ENCODE measurements at places on chromosomes 5 and 9.

DNA sequence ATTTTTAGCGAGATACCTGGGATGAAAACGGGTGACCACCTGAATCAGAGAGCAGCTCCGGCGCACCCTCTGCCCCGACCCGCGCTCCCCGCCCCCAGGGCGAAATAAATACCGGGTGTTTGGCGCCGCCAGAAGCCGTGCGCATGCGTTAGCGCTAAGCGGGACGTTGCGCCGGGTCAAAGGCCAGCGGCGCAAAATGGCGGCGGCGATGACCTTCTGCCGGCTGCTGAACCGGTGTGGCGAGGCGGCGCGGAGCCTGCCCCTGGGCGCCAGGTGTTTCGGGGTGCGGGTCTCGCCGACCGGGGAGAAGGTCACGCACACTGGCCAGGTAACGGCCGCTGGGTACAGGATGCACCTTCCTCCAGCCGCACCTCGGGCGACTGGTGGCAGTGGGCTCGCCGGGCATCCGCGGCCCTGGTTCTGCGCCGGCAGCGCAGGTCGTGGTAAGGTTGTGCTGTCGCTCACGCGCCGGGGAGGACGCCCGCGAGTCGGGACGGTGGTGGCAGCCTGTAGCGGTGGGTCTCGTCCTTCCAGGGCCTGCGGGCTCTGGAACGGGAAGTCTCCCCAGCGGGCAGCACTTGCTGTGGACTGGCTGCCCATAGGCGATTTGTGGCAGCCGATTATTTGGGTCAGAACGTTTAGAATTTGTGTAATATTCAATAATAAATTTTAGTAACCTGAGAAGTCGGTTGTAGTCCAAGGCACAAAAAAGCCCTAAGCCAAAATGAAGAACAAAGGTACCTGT, at the start of gene NDUFS6:
NDUFS6 (plus strand) TSS at position 186 of the 745 bp plus-strand sequence; CDS start at position 197, 11 bp downstream.
- DNase-seq, result peak; percentile 77

- no peak for DNase-seq
Measured at GRCh38 chr5:2803751-2804150, 52.3 kb upstream of the IRX2 start.

DNA sequence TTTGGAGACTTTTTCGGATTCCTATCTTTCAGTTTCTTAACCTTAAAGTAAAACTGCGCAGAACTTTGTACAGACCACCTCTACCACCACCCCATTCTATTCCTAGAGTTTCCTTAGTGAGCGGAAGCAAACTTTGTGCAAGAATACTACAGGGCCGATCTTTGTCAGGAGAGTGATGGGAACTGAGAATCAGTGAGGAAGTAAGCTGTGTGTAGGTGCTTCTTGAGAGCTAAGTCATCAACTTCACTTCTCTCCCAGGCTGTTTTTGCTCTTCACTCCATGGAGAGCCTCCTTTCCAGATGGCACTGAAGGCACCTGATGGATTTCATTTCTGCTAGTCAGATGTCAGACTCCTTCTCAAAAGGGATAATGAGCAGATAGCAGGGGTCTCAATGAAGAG, 127.3 kb downstream of the SPATA31D1 start:
- no peak for DNase-seq

DNA sequence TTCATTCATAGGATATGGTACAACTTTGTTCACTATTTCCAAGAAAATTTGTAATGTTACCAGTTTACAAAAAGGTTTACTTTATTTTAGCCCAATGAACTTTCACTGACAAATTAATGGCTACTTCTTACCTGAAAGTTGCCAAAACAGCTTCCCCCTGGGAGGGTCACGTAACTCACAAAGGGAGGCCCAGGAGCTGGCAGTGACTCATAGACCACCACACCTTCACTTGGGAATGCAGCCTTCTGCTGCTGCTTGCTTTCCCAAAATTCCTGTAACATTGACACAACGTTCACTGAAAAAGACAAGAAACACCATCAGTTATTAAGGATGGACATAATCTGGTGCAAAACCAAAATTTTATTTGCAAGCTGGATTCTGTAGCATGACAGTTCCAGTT, 18.1 kb downstream of the LIX1 start:
- no peak for DNase-seq

GRCh38 chr9:32500768-32501167, 25.2 kb downstream of the RIGI start:
- DNase-seq, result no peak

- no peak for DNase-seq
Measured at GRCh38 chr9:78786794-78787193, 489.9 kb downstream of the PSAT1 start.

GRCh38 chr5:155418960-155419579, 405.5 kb downstream of the KIF4B start:
- DNase-seq, result no peak

- DNase-seq, result no peak
Measured at GRCh38 chr5:142857405-142857804, 87.2 kb downstream of the ARHGAP26 start.

DNA sequence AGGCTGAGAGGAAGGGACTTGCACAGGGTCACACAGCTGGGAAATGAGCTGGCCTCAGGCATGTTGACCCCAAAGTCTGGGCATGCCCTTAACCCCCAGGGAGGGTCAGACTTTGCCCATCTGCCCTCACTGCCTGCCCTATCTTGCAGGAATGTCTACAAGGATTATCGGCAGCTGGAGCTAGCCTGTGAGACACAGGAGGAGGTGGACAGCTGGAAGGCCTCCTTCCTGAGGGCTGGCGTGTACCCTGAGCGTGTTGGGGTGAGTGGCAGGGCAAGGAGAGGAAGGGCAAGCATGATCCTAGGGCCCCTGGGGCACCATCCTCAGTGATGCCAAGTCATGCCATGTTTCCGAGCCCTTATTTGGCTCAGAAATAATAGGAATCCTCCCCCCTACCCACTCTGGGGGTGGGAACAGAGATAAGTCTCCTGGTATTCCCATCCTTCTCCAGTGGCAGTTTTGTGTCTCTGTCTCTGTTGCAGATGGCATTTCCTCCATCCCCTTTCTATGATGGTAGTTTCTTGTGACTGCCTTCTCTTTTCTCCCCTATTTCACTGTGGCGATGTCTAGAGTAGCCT, 28.5 kb downstream of the GOLGA2 start:
- no peak for DNase-seq

- no peak for DNase-seq
Measured at GRCh38 chr5:39158127-39158593, 61.2 kb downstream of the FYB1 start.

DNA sequence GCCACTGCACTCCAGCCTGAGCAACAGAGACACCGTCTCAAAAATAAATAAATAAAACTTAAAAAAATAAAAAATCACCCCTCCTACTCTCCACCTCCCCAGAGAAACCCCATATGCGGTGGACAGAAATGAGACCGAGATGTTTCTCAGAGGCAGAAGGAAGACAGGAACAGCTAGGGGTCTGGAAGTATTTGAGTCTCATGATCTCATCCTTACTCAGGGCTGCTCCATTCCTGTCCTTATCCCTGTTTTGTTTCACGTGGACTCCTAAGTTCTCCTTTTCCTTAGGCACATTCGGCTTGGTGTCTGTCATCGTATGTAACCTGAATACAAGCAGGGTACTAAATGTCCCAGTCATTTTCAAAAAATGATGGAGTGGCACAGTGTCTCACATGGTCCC, 76.1 kb downstream of the C9orf50 start:
- DNase-seq, result no peak

GRCh38 chr5:157816682-157817386, 42.1 kb downstream of the CLINT1 start:
- DNase-seq, result no peak

DNA sequence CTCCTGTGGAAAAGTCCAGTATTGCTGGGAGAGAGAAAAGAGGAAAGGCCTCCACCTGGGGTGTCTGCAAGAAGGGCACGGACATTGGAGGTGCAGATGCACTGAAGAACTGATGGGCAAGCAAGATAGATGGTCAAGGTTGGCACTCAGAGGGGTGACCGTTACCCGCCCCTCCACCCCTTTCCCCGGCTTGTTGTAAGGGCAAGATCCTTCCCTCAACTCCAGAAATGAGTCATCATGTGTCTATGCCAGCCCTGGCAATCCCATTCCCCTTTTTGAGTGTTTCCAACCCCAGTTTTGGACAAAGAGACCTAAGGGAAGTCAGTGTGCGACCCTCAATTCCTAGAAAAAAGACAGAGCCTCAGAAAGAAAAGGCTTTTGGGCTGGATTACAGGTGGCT, 34.9 kb upstream of the ATP6V1G1 start:
- DNase-seq, result no peak

DNA sequence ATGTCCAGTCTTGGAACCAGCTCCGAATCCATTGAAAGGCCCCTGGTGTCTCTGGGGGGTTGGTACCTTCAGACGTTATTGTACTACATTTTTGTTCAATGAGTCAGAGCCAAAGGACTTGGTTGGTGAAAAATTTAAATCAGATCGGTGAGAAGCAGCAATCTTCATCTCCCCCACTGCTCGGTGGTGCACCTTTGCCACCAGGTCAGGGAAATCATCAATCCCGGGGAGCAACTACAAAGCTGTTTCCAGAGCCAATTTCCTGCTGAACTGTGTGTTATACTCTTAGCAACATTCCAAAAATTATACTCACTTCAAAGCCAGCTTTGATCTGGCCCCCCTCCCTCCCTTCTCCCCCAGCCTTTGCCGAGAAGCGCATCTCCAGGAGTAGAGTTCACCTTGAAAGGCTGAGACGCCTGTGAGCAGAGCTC, 375.2 kb upstream of the WWC1 start:
- DNase-seq, result no peak

DNA sequence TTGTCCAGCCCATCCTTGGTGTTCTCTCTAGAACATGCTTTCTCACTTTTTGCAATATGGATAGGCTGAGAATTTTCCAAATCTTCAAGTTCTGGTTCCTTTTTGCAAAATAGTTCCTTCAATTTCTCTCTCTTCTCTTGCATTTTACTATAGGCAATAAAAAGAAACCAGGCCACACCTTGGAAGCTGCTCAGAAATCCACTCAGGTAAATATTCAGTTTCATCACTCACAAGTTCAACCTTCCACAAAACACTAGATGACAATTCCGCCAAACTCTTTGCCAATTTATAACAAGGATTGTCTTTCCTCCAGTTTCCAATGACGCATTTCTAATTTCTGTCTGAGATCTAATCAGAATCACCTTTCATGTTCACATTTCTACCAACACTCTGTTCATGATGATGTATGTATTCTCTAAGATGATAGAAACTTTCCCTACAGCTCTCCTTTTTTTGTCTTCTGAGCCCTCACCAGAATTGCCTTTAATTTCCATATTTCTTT, 204.2 kb upstream of the PIK3R1 start:
- DNase-seq, result no peak

DNA sequence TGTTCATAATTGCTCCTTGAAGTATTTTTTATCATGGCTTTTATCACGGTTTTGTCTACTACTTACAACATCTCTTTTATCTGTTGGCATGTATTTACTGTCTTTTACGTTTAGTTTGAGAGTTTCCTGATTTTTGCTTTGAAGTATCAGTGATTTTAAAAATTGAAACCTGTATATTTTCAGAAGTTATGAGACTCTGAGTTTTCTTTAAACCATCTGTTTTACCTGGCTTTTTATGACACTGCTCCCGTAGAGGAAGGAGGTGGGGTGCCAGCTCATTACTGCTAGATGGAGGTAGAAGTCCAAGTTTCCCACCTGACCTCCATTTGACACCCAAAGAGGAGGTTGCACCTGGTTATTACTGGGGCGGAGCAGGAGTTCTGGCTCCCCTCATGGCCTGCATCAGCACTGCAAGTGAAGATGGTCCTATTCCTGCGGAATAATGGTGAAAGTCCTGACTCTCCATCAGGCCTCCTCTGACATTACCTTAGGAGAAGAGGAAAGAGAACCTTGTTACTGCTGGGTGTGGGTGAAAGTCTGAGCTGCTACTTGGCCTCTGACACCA, 10.0 kb upstream of the ZNF131 start:
- peak; percentile 14 for DNase-seq

DNA sequence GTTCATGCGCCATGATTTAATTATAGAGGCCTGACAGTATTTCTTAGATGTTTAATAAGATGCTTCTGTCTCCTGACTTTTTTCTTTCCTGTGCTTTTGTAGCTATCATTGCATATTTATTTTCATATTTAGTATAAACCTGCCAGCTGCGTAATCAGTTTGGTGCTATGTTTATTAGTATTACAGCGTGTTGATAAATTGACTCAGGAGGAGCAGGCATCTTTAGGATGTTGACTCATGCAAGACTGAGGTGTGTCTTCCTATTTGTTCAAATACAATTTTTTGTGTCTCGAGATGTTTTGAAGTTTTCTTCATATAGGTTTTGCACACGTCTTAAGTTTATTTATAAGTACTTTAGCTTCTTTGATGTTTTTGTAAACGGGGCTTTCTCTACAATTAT, 35.9 kb upstream of the EXOC3 start:
- DNase-seq, result no peak

DNA sequence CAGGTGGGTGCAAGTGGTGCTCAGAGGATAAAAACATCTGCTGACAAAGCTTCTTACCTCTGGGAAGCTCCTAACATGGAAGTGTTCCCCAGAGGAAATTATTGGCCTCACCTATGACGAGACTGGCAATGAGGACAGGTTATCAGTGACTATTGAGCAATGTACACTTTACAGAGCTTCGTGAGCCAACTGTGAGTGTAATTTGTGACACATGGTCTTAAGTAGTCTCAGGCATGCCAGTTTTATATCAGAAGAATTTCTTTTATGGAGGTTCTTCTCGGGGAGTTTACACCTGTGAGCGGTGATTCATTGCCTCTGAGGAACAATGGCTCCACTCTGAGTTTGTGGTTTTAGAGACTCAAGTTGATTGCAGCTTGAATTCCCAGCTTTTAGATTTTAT, 11.3 kb downstream of the ANKDD1B start:
- no peak for DNase-seq

DNA sequence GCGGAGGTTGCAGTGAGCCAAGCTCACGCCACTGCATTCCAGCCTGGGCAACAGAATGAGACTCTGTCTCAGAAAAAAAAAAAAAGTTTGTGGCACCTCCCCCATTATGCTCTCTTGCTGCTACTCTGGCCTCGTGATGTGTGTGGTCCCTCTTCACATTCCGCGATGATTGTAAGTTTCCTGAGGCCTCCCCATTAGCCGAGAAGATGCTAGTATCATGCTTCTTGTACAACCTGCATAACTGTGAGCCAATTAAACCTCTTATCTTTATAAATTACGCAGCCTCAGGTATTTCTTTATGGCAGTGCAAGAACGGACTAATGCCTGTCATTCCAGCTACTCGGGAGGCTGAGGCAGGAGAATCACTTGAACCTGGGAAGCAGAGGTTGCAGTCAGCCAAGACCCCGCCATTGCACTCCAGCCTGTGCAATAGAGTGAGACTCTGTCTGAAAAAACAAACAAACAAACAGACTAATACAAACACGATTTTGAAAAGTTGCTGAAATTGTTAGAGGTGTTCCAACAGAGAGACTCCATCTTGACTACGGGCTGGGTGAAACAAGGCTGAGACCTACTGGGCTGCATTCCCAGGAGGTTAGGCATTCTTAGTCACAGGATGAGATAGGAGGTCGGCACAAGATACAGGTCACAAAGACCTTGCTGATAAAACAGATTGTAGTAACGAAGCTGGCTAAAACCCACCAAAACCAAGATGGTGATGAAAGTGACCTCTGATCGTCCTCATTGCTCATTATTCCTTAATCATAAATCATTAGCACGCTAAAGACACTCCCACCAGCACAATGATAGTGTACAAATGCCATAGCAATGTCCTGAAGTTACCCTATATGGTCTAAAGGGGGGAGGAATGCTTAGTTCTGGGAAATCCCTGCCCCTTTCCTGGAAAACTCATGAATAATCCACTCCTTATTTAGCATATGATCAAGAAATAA, 8.3 kb upstream of the AFF4 start:
- DNase-seq, result no peak

GRCh38 chr5:26329562-26330189, 708.7 kb downstream of the CDH9 start:
- no peak for DNase-seq
